B cell (primary cell): ENCODE measurements at places on chromosomes 4 and X. TPM values are rescaled to one million over a fixed set of nuclear protein-coding genes. Genes with fewer than 3 reads are reported as not detected.

Gene PLAC8
- 125 and 133 TPM in 2 replicates for total RNA-seq

Gene ERVMER34-1
- not detected in 2 replicates for total RNA-seq

Gene GYG2
- total RNA-seq, result not detected in 2 replicates

Gene CXCL11
- not detected in 2 replicates for total RNA-seq

Gene NXF2B
- total RNA-seq, result not detected in 2 replicates

Gene GAGE1
- not detected in 2 replicates for total RNA-seq

Gene ZNF141
- 68.1 and 73.0 TPM in 2 replicates for total RNA-seq

Gene AKAP14
- total RNA-seq, result not detected in 2 replicates

Gene MTNR1A
- not detected in 2 replicates for total RNA-seq

Gene DOK7
- 21.1 and 24.1 TPM in 2 replicates for total RNA-seq

DNA sequence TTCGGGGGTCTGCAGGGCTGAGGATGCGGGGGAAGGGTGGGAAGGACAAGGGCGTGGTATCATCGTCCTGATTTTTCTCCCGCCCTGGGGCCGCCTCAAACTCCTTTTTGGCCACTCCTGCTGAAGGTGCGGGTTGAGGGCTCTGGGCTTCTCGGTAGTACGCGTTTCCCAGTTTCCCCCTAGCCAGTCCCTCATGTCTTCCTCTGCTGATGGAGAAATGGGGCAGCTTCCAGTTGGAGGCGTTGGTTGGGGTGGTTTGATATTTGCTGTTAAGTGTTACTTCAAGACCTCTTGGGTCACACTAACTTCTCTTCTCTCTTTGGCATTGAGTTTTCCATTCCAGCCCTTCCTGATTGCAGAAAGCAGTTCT is 482 bp downstream of the GSTCD start:
- H3K36me3 ChIP-seq, result no peaks in the 10 kb centered on the region
- peaks cover 17% of the 10 kb centered on the region for H3K4me1 ChIP-seq
- H3K27me3 ChIP-seq, result no peaks in the 10 kb centered on the region
- no peak for DNase-seq

DNA sequence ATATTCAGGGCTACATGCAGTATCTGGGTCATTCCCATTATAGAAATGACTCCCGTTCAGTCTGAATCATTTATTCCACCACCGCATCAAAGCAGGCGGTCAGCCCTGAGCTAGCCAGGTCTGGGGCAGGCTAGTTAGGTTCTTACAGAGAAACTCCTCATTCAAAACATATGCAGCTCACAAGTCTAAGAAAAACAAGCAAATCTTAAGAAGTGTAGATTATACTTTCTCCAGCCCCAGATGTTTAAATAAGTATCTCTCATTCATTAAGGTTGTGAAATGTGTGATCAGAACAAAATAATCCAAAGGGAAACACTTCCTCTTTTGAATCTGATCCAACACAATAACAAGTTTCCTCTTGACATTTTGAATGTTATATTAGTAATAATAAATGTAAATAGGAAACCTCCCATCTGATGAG is 441.9 kb downstream of the INPP4B start:
- H3K36me3 ChIP-seq, result no peaks in the 10 kb centered on the region
- DNase-seq, result no peak
- H3K27me3 ChIP-seq, result no peaks in the 10 kb centered on the region
- no peak overlapping the region for H3K27ac ChIP-seq
- H3K4me3 ChIP-seq, result no peak overlapping the region
- H3K4me1 ChIP-seq, result peaks cover 7% of the 10 kb centered on the region

DNA sequence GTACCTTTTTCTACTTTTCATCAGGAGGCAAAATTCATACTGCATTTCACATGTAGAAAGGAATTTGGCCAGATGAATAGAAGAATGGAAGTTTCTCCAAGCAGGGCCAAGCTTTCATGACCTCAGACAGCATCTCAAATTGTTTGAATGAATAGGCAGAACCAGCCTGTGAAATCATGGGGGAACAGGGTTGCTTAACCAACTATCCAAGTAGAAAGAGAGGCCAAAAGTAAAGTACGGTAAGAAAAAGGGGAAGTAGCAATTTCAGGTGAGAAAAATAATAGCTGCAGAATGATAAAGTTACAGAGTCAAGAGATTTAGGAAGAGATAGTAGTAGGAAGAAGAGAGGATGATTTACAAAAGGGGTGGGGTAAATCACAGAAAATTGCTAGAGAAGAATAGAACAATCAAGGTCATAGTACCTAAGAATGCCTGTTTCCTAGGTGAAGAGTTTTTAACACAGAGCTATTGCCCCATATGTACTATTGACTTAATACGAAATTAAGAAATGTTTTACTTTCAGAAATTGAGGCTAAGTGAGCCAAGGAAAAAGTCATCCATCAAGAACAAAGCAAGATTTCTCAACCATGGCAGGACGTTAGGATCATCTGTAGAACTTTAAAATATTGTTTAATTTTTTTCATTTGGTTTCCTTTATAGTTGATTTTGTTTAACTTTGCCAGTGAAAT is 177.1 kb upstream of the TET2 start:
- DNase-seq, result peak; percentile 33
- no peak overlapping the region for H3K4me3 ChIP-seq
- no peak overlapping the region for H3K27ac ChIP-seq
- no peaks in the 10 kb centered on the region for H3K36me3 ChIP-seq
- peaks cover 14% of the 10 kb centered on the region for H3K4me1 ChIP-seq
- no peaks in the 10 kb centered on the region for H3K27me3 ChIP-seq

GRCh38 chr4:25117716-25118472 is 42.4 kb downstream of the SEPSECS start:
- H3K27ac ChIP-seq, result no peak overlapping the region
- H3K36me3 ChIP-seq, result no peaks in the 10 kb centered on the region
- no peaks in the 10 kb centered on the region for H3K27me3 ChIP-seq
- DNase-seq, result no peak
- no peak overlapping the region for H3K4me3 ChIP-seq
- no peaks in the 10 kb centered on the region for H3K4me1 ChIP-seq

DNA sequence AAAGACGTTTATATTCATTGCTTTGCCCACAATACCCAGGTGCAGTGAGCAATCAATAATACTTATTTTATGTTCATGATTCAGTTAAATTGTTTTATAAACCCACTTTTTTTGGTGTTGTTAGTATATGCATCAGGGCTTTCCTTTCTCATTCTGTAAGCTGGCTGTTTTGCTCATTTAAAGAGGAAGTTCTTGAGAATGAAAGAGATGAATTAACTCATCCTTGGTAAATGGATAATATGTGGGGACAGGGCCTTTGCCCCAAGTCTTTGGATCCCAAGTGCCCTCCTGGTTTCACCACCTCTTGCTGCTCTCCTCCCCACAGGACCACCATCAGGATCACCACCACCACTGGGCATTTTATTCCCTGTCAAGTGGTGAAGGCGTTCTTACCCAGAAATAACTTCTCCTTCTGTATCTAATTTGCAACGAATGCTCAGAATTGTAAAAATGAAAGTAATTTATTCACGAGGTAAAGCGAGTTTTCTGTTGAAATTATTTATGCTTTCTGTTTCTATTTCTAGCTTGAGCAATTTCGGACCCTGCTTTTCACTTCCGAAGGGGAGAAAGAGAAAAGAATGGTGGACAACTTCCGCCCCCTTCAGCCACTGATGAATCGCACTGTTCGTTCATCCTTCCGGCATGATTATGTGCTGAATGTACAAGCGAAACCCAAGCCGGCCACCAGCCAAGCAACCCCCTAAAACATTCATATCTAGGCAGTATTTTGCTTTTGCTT is 8.2 kb upstream of the ZRSR2 start:
- H3K27me3 ChIP-seq, result no peaks in the 10 kb centered on the region
- H3K4me1 ChIP-seq, result peaks cover 12% of the 10 kb centered on the region
- peak overlapping the region; percentile 62 for H3K4me3 ChIP-seq
- DNase-seq, result peak; percentile 52

- no peaks in the 10 kb centered on the region for H3K27me3 ChIP-seq
- H3K36me3 ChIP-seq, result no peaks in the 10 kb centered on the region
- DNase-seq, result no peak
Observed at GRCh38 chr4:182600093-182600492, 317.1 kb downstream of the DCTD start.

GRCh38 chrX:38939067-38939466 is 137.8 kb downstream of the MID1IP1 start:
- no peak overlapping the region for H3K4me3 ChIP-seq
- no peak for DNase-seq
- no peaks in the 10 kb centered on the region for H3K4me1 ChIP-seq
- H3K36me3 ChIP-seq, result no peaks in the 10 kb centered on the region

- H3K27me3 ChIP-seq, result no peaks in the 10 kb centered on the region
- DNase-seq, result no peak
- no peaks in the 10 kb centered on the region for H3K4me1 ChIP-seq
Observed at GRCh38 chr4:41548305-41548880, 10.4 kb downstream of the LIMCH1 start.

GRCh38 chrX:18983666-18984380 is at the start of gene PHKA2:
Gene PHKA2, minus strand, starts transcription at chrX:18984114. Its CDS starts 182 bp downstream, at chrX:18983932.
- H3K4me3 ChIP-seq, result peak within 1 kb of the TSS; percentile 56
- H3K36me3 ChIP-seq, result no peaks in the 10 kb centered on the region
- H3K4me1 ChIP-seq, result peaks cover 11% of the 10 kb centered on the region
- peak within 1 kb of the TSS; percentile 91 for H3K27ac ChIP-seq

DNA sequence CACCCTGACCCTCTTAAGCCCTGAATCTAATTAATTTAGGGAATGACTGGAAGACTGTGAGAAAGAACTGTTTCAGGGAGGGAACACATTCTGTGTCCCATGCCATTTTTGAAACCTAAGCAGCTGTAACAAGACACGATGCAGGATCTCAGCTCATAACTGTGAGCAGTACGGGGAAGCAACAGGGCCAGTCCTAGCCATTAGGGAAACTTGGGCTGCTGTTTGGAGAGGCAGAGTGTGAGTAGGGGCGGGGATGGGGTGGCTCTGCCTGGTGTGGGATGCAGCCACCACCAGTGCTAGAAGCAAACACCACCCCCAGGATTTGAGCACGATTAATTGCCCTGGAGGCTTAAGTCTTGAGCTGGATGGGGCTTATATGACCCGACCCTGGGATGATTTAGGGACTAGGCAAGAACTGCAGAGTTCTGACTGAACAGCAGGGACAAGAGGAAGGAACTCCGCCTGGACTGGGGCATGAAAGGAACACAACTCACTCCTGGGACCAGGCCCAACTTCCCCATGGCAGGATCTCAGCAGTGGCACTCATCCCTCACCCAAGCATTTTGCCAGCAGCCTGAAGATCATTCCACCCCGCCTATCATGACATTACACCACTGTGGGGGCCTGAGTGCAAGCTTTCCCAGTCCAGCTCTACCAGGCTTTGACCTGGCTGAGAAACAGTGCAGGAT is 43.1 kb downstream of the ATRX start:
- DNase-seq, result no peak
- H3K27ac ChIP-seq, result peak overlapping the region; percentile 45
- H3K27me3 ChIP-seq, result no peaks in the 10 kb centered on the region
- no peak overlapping the region for H3K4me3 ChIP-seq

- peaks cover 99% of the 10 kb centered on the region for H3K4me1 ChIP-seq
- peak overlapping the region; percentile 80 for H3K4me3 ChIP-seq
- peak overlapping the region; percentile 80 for H3K27ac ChIP-seq
- H3K27me3 ChIP-seq, result no peaks in the 10 kb centered on the region
- peak; percentile 74 for DNase-seq
- H3K36me3 ChIP-seq, result peaks cover 20% of the 10 kb centered on the region
Observed at GRCh38 chrX:66015152-66015831, 24.6 kb downstream of the VSIG4 start.

- H3K4me3 ChIP-seq, result no peak overlapping the region
- no peaks in the 10 kb centered on the region for H3K36me3 ChIP-seq
- peak; percentile 82 for DNase-seq
- H3K27ac ChIP-seq, result peak overlapping the region; percentile 48
Observed at GRCh38 chr4:87026800-87027495, 92.1 kb downstream of the AFF1 start.

GRCh38 chrX:72634331-72634730 is 61.7 kb upstream of the HDAC8 start:
- no peak overlapping the region for H3K27ac ChIP-seq
- H3K4me3 ChIP-seq, result no peak overlapping the region
- H3K36me3 ChIP-seq, result no peaks in the 10 kb centered on the region
- no peaks in the 10 kb centered on the region for H3K27me3 ChIP-seq
- no peak for DNase-seq
- no peaks in the 10 kb centered on the region for H3K4me1 ChIP-seq

DNA sequence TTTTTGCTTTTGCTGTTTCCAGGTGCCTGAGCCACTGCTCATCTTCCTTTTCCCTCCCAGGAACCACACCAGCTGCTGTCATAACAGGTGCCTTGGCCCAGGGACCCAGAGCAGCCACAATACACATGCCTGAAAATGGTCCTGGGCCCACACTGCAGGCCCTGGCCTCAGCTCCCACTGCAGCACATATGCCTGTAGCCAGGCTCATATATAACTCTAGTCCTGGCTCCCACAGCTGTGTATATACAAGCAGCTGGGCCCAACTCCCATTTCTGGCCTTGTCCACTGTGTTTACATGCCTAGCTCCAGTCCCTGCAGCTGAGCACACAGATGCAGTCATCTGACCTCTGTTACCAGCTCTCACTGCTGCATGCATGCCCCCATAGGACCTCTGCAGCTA is 930.5 kb downstream of the ADGRL3 start:
- no peaks in the 10 kb centered on the region for H3K27me3 ChIP-seq
- no peaks in the 10 kb centered on the region for H3K36me3 ChIP-seq
- H3K27ac ChIP-seq, result no peak overlapping the region
- no peak overlapping the region for H3K4me3 ChIP-seq

- no peaks in the 10 kb centered on the region for H3K36me3 ChIP-seq
- no peaks in the 10 kb centered on the region for H3K27me3 ChIP-seq
- H3K27ac ChIP-seq, result peak overlapping the region; percentile 85
- H3K4me1 ChIP-seq, result peaks cover 16% of the 10 kb centered on the region
- peak overlapping the region; percentile 93 for H3K4me3 ChIP-seq
Observed at GRCh38 chrX:109732017-109732801, 848 bp downstream of the ACSL4 start.
